Activated CD4-positive, alpha-beta T cell treated with anti-CD3 and anti-CD28 coated beads, Interleukin-2, amount 50 U/mL, for 48 hours (primary cell): ENCODE measurements at places on chromosomes 16 and 17.

DNA sequence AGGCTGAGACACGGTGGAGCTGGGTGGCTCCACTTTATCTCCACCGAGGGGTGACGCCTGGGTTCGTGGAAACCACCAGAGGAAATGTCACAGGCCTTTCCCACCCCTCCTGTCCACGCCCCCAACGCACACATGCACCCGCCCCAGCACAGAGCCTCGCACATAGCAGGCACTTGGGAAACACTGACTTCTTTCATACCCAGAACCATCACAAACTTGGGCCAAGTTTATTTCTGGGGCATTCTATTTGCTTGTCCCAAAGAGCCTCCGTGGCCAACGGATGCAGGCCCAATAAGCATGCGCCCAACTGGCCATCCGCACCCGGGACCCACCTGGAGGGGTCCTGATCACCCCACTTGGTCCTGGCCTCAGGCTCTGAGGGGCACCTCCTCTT is 3.3 kb downstream of the BCAR1 start:
- no peak for DNase-seq

DNA sequence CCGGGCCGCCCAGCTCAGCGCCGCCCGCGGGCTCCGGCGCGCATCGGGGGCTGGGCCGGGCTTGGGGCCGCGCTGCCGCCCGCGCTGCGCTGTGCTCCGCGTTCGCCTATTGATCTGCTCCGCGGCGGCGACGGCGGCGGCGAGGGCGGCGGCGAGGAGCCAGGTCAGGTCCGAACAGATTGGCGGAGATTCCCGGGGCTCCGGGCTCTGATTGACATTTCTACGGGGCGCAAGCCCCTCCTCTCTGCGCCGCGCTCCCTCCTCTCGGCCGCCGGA is 559 bp downstream of the IRX3 start:
- DNase-seq = no peak

GRCh38 chr17:51154176-51154575 is 817 bp downstream of the NME1 start:
- DNase-seq = no peak

- peak; percentile 56 for DNase-seq
These were observed 16.1 kb downstream of the G6PC3 start for GRCh38 chr17:44086364-44087311.

- no peak for DNase-seq
These were observed 30.6 kb upstream of the BRD7 start for GRCh38 chr16:50399411-50399810.

GRCh38 chr17:33263396-33263795 is 29.7 kb downstream of the ASIC2 start:
- DNase-seq = no peak

- DNase-seq = peak; percentile 44
These were observed 1.4 kb upstream of the SSH2 start for GRCh38 chr17:29931231-29931932.

DNA sequence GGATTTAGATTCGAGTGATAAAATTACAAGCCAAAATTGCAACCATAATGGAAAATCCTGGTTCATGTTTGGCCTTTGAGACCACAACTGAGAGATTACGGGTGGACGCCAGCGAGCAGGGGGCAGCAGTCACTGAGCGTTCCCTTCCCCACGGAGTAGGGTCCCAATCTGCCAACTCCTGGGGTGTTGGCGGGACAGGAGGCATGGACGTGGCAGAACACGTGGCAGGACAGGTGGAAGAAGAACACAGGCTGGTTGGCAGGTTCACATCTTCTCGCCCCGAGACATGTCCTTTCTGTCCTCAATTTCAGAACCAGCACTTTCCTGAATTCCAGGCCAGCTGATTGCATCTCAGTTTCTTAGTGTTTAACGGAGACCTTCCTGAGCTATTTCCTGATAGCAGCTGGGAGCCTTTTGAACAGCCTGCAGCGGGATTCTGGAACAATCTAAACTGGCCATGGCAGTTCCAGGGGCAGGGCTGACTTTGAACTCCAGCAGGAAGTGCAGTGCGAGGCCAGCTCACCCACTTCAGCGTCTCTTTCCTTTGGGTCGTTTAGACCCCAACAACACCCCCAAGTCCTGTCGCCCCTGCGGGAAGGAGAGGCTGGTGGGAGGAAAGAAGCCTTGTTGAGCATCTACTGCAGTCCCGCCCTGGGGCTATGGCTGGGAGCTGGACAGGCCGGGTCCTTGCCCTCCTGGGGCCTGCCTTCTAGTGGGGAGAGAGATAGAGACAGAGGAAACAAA is 159.1 kb upstream of the FOXF1 start:
- DNase-seq = no peak

DNA sequence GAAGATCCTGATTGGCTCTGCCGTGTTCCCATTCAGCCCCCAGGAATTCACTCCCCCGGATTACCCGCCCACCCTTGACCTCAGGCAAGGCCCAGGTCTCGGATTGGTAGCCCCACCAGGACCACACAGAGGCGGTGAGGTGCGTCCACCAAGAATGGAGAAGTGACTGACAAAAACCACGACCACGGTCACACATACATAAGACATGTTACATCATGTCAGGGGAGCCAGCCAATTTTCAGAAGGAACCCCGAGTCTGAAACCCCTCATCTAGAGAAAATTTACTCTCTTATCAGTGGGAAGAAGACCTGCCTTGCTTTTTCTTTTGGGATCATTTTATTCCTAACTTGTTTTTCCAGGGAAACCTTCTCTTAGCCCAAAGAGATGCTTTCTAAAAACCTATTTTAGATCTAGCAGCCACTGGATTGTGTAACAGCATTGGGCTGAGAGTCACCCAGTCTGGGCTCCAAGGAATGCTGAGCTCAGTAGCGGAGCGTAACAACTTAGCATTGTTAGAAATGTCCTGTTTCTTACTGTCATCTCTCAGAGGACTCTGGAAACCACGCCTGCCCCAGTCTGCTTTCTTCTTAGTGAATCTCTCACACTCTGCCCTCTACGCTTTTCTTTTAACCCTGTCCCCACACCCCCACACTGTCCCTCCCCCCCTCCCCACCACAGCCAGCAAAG is 164.1 kb downstream of the CMIP start:
- DNase-seq = no peak

- DNase-seq = no peak
These were observed 4.8 kb upstream of the MT1X start for GRCh38 chr16:56677474-56677873.
